ENCODE measurements at places on chromosomes 11 and 22. TPM values are rescaled to one million over a fixed set of nuclear protein-coding genes. Genes with fewer than 3 reads are reported as not detected.

DNA sequence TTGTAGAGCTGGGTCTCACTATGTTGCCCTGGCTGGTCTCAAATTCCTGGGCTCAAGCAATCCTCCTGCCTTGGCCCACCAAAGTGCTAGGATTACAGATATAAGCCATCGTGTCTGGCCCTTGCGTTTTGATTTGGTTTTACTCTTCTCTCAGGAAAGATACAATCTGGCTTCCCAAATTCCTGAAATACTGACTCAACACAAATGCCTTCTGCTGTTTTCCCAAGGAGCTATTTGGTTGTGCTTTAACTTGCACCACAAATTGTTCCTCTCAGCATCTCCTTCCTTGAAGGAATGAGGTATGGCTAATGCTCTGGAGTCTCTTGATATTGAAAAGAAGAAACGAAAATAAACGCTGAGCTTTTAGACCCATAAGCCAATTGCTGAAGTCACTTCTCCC, 110.0 kb upstream of the PAX6 start:
- H3K4me3 ChIP-seq, result no peak overlapping the region
- H3K27me3 ChIP-seq, result no peaks in the 10 kb centered on the region
- no peak for DNase-seq
- no peaks in the 10 kb centered on the region for H3K36me3 ChIP-seq
- H3K4me1 ChIP-seq, result no peaks in the 10 kb centered on the region

DNA sequence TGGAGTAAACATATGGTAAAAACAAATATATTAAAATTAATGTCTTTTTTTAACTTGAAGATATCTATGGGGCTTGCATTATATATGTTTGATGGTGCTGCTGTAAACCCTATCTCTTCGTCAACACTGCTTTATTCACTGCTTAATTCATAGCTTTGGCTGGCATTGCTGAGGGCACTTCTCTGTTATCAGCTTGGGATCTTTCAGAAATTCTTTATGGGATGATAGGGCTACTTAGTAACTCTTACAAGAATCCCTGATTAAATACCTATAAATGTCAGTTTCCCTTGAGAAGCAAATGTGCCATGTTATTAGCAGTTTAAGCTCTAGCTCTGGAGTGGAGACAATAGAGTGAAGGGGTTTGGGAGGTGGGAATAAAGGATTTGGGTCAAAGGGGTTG, 112.3 kb downstream of the SWAP70 start:
- DNase-seq, result no peak
- peaks cover 2% of the 10 kb centered on the region for H3K27me3 ChIP-seq
- H3K4me1 ChIP-seq, result no peaks in the 10 kb centered on the region
- no peak overlapping the region for H3K4me3 ChIP-seq

GRCh38 chr22:19016081-19016766, 80.1 kb upstream of the PRODH start:
- no peak overlapping the region for H3K4me3 ChIP-seq
- no peak for DNase-seq
- H3K4me1 ChIP-seq, result peaks cover 7% of the 10 kb centered on the region
- H3K27me3 ChIP-seq, result peaks cover 6% of the 10 kb centered on the region

DNA sequence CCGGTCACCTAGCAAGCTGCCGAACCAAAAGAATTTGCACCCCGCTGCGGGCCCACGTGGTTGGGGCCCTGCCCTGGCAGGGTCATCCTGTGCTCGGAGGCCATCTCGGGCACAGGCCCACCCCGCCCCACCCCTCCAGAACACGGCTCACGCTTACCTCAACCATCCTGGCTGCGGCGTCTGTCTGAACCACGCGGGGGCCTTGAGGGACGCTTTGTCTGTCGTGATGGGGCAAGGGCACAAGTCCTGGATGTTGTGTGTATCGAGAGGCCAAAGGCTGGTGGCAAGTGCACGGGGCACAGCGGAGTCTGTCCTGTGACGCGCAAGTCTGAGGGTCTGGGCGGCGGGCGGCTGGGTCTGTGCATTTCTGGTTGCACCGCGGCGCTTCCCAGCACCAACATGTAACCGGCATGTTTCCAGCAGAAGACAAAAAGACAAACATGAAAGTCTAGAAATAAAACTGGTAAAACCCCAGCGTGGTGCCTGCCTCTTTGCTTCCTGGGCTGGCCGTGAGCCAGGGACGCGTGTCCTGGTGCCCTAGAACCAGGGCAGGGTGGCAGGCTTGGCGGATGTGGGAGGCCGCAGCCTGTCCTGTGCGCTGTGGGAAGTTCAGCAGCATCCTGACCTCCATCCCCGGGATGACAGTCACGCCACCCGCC, 13.2 kb downstream of the CCND1 start:
- H3K4me3 ChIP-seq, result no peak overlapping the region
- no peak overlapping the region for H3K27ac ChIP-seq
- no peak for DNase-seq
- no peaks in the 10 kb centered on the region for H3K36me3 ChIP-seq

GRCh38 chr11:6377902-6378639, 12.2 kb upstream of the SMPD1 start:
- no peaks in the 10 kb centered on the region for H3K27me3 ChIP-seq
- DNase-seq, result no peak
- no peak overlapping the region for H3K4me3 ChIP-seq

GRCh38 chr22:44625421-44625760, 76.6 kb upstream of the PRR5 start:
- no peak overlapping the region for H3K27ac ChIP-seq
- no peaks in the 10 kb centered on the region for H3K36me3 ChIP-seq
- H3K27me3 ChIP-seq, result peaks cover 8% of the 10 kb centered on the region
- DNase-seq, result no peak

DNA sequence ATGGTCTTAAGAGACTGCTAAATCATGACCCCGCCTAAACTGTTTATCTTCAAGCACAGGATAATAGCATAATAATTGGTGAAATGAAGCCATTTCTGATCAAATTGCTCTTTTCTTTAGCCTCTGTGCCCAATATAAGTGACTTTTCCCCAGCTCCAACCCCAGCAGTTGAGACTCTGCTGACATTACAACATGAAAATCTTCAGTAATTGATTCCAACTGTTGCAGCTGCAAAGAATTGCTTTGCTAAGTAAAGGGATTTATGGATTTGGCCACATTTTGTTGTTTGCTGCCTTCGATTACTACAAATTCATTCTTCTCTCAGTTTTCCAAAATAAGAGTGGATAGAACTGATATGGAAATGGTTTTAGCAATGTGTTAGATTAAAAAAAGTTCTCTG, 576.7 kb upstream of the LRRC4C start:
- DNase-seq, result no peak
- no peaks in the 10 kb centered on the region for H3K36me3 ChIP-seq
- no peaks in the 10 kb centered on the region for H3K4me1 ChIP-seq
- no peak overlapping the region for H3K4me3 ChIP-seq

DNA sequence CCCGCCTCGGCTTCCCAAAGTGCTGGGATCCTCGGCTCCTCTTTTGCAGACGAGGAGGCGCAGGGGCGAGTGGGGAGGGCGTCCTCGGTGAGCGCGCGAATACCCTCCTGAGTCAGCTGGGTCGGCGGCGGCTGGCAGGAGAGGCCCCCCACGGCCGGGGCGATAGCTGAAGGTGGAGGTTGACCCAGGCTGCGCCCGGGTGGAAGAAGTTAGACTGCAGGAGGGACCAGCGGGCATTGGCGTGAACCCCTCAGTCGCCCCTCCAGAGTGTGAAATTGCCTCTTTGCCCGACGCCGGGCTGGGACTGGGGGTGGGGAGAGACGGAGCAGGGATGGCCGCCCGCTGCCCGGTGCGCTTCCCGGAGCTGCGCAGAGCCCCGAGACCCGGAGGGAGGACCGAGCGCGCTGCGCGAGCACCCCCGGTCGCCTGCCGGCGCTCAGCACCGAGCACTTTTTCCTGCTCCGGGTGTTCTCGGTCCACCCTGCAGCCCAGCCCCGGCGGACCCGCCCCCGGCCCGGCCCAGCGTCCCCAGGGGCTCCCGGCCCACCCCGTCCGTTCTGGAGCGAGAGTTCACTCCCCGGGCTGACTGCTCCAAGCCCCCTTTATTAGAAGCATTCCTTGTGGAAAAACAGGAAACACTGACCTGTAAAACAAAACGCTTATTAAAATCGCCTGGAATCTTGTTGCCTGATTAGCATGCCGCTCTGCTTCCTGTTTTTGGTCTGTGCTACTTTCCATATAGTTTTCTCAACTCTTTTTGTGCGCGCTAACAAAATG, 13.7 kb upstream of the CPT1A start:
- no peaks in the 10 kb centered on the region for H3K4me1 ChIP-seq
- peak; percentile 35 for DNase-seq
- H3K4me3 ChIP-seq, result peak overlapping the region; percentile 46

DNA sequence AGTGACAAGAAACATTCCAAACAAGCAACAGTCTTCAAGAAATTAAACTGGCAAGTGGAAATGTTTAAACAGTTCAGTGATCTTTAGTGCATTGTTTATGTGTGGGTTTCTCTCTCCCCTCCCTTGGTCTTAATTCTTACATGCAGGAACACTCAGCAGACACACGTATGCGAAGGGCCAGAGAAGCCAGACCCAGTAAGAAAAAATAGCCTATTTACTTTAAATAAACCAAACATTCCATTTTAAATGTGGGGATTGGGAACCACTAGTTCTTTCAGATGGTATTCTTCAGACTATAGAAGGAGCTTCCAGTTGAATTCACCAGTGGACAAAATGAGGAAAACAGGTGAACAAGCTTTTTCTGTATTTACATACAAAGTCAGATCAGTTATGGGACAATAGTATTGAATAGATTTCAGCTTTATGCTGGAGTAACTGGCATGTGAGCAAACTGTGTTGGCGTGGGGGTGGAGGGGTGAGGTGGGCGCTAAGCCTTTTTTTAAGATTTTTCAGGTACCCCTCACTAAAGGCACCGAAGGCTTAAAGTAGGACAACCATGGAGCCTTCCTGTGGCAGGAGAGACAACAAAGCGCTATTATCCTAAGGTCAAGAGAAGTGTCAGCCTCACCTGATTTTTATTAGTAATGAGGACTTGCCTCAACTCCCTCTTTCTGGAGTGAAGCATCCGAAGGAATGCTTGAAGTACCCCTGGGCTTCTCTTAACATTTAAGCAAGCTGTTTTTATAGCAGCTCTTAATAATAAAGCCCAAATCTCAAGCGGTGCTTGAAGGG, 6.0 kb downstream of the MALAT1 start:
- no peak overlapping the region for H3K4me3 ChIP-seq
- peaks cover 30% of the 10 kb centered on the region for H3K36me3 ChIP-seq
- peaks cover 24% of the 10 kb centered on the region for H3K27me3 ChIP-seq
- no peak for DNase-seq

GRCh38 chr22:19260804-19261203, 30.7 kb downstream of the CLTCL1 start:
- peaks cover 19% of the 10 kb centered on the region for H3K36me3 ChIP-seq
- H3K27ac ChIP-seq, result no peak overlapping the region
- H3K4me1 ChIP-seq, result no peaks in the 10 kb centered on the region
- no peaks in the 10 kb centered on the region for H3K27me3 ChIP-seq

- H3K27me3 ChIP-seq, result no peaks in the 10 kb centered on the region
- H3K4me3 ChIP-seq, result no peak overlapping the region
- no peaks in the 10 kb centered on the region for H3K36me3 ChIP-seq
- no peaks in the 10 kb centered on the region for H3K4me1 ChIP-seq
- no peak for DNase-seq
- no peak overlapping the region for H3K27ac ChIP-seq
These were observed 28.4 kb upstream of the PANX1 start for GRCh38 chr11:94100253-94100652.

DNA sequence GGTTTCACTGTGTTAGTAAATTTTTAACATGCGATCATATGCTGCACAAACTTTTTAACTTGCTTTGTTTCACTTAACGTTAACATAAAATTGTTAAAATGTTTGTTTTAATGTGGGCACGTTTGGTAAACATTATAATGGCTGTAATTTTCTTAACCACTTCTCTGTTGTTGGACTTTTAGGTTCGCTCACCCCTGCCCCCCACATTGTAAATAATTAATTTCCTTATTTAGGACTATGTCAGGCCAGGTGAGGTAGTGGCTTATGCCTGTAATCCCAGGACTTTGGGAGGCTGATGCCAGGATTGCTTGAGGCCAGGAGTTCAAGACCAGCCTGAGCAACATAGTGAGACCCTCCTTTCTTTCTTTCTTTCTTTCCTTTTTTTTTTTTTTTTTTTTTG, 6.7 kb upstream of the DIXDC1 start:
- H3K36me3 ChIP-seq, result no peaks in the 10 kb centered on the region
- DNase-seq, result no peak
- no peak overlapping the region for H3K27ac ChIP-seq

GRCh38 chr11:9089061-9089460, 2.3 kb downstream of the SCUBE2 start:
- H3K27me3 ChIP-seq, result peaks cover 21% of the 10 kb centered on the region
- peaks cover 16% of the 10 kb centered on the region for H3K4me1 ChIP-seq
- H3K36me3 ChIP-seq, result peaks cover 4% of the 10 kb centered on the region
- peak overlapping the region; percentile 34 for H3K4me3 ChIP-seq

Gene RNF26
- total RNA-seq, result 20.6 TPM

Gene FOLH1
- total RNA-seq, result 1.1 TPM

Gene KRTAP5-1
- not detected for total RNA-seq

Gene TREH
- total RNA-seq, result not detected
